ENCODE measurements at places on chromosomes 6 and 20.
A peak's percentile ranks its signal among the peaks of the same experiment; 100 is the strongest.

- DNase-seq = no peak
These were observed 30.8 kb downstream of the SIM1 start for GRCh38 chr6:100433726-100434435.

DNA sequence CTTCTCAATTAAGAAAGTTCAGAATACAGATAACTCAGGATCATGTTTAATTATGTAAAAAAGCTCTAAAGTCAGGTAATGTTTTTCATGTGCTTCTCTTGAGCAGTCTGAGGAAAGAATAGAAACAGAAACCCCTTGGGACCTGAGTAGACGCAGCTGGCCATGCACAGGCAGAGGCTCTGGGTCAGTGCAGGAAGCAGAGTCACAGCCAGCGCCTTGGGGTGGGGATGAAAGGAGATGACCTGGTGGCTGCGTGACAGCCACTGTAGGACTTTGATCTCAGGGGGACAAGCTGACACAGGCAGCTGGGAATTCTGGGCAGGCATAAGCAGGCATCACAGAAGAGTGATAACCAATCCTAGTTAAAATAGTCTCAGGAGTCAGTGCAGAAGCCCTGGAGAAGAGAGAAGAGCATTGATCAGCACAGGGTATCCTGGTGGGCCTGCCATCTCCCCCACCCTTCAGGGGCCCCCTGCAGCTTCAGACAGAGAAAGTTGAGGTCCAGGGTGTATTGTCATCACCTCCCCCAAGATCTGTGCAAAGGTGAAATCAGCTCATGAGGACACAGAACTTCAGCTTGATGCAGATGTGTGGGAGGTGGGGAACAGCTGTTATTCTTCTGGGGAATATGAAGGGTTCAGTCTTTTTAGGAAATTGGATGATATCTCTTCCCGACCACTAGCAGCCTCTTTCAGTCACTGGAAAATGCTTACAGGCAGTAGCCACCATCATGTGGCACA is 6.4 kb downstream of the HLA-DQB1 start:
- DNase-seq = no peak

GRCh38 chr6:125363039-125363823 is 61.5 kb upstream of the HDDC2 start:
- DNase-seq = no peak

DNA sequence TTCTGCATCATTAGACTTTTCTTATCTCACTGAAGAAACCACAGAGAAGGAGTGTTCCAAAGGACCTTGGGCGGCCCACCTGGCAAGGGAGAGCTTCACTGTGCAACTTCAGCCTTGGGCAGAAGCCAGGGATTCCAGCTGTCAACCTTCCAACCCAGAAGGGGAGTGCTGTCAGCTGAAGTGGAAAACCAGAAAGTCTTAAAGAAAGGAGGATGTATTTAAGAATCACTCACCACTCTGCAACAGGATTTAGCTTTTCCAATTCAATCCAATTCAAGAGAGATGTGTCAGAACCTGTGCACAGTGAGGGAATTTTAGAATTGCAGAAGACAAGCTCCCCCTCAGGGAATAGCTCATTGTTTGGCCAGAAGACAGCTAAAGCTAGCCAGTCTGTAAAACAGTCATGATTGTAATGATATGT is 553.7 kb downstream of the CD83 start:
- DNase-seq = no peak

- DNase-seq = no peak
These were observed 14.2 kb downstream of the CCR6 start for GRCh38 chr6:167137081-167137480.

DNA sequence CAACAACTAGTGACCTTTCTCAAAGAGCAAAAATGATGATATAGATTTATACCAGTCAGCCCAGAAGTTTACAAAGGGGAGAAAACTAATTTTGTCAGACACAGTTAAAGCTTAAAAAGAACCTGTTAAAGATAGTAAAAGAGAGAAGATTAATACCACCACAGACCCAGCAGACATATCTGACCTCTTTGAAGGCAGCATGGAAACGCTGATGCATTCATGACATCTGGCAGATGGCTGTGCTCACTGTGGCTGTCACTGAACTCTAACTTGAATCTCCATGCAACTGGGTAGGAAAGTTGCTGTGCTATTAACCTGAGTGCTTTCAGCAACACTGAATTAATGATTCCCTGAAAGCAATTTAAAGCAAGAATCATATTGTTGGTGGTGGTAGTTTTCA is 159.8 kb upstream of the PRDM1 start:
- no peak for DNase-seq

- no peak for DNase-seq
These were observed 213.0 kb upstream of the CITED2 start for GRCh38 chr6:139587469-139587868.

DNA sequence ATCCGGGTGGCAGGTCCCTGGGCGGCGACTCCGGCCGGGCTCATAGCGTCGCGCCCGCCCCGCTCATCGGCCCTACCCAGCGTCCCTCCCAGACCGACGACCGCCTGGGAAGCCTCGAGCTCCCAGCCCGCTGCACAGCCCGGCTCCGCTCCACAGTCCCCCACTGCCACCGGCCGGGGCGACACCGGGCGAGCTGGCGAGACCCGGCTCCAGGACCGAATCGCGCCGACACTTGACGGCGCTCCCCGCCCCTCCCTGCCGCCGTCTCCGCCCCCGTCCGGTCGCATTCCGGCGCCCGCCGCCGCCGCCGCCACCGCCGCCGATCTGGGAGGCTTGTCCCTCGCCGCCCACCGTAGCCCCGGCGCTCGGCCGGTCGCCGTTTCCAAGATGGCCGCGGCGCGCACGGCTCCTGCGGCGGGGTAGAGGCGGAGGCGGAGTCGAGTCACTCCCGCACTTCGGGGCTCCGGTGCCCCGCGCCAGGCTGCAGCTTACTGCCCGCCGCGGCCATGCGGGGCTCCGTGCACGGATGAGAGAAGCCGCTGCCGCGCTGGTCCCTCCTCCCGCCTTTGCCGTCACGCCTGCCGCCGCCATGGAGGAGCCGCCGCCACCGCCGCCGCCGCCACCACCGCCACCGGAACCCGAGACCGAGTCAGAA is at the start of gene MAP3K4:
TSS of gene MAP3K4 (plus strand) at position 364 of the 655 bp plus-strand sequence. CDS start at position 527, 163 bp downstream.
- DNase-seq = peak; percentile 89

DNA sequence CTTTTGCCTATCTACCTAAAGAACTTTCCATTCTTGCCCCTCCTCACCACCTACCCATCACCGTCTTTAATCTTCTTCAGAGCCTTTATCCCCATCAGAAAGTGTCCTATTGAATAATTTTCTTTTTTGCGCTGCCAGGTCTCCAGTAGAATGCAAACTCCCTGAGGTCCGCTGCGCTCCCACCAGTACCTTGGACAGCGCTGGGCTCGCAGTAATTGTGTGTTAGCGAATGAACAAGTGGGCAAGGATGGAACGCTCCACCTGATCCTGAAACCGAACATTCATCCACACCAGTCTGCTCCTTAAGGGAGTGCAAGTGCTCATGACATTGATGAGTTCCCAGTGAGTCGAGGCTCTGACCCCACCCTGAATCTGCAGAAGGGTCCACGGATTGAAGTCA is 391.2 kb downstream of the CDH26 start:
- DNase-seq = no peak

GRCh38 chr6:5443491-5443890 is 182.2 kb downstream of the FARS2 start:
- no peak for DNase-seq

- DNase-seq = no peak
These were observed 39.6 kb downstream of the LAMA4 start for GRCh38 chr6:112214739-112215269.

DNA sequence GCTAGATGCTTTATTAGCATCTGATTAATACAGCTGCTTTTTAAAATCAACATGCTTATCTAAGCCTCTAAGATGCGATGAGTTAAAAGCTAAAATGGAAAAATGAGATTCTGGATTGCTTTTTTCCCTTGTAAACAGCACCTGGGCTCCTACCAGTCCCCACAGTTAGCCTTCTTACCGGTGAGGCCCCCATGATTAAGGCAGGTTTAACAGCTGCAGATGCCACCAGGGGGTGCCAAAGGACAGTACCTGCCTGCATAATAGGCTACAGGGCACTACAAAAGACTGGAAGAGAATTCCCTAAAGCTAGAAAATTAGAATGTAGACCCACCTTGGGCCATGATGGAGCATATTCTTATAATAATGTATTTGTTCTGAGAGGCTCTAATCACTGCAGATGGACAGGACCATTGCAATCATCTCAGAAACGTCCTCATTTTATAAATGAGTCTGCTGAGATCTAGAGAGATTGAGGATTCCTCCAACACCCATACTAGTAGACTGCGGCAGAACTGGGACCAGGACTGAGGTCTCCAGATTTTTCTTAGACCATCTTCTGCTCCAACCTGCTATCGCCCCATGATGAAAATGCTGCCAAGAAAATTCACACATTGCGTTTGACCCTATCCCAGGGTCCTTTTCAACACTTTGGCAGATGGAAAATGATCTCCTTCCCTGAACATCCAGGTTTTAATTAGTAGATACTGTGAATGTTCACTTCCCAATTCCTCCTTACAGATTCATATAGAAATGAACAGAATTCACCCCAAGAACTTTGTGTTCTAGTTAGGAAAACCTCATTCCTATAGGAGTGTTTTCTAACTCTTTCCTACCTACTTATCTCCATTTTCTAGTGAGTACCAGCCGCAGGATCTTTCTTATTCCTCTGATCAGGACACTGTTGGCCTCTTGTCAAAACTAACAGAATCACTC is 148.8 kb downstream of the RPS12 start:
- DNase-seq = peak; percentile 19

Measured in activated B cell treated with CpG ODN at 0.5 μM for 24 hours (primary cell).